ENCODE measurements at places on chromosomes 11 and 22.

DNA sequence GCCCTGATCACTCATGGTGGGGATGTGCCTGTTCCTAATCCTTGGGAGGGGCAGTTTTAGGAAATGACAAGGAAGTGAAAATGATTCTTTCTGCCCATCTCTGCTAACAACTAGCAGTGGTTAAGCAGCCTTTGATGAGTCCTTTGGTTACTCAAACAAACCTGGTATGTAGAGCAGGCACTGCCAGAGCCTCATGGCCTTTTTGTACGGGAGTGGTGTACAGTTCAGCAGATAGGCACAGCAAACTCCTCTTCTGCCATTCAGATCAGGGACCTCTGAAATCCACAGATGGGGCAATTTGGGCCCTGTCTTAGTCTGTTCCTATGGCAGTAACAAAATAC, 66.2 kb downstream of the FZD4 start:
- no peak for DNase-seq

- no peak for DNase-seq
Measured at GRCh38 chr11:65434667-65435410, 12.2 kb downstream of the NEAT1 start.

DNA sequence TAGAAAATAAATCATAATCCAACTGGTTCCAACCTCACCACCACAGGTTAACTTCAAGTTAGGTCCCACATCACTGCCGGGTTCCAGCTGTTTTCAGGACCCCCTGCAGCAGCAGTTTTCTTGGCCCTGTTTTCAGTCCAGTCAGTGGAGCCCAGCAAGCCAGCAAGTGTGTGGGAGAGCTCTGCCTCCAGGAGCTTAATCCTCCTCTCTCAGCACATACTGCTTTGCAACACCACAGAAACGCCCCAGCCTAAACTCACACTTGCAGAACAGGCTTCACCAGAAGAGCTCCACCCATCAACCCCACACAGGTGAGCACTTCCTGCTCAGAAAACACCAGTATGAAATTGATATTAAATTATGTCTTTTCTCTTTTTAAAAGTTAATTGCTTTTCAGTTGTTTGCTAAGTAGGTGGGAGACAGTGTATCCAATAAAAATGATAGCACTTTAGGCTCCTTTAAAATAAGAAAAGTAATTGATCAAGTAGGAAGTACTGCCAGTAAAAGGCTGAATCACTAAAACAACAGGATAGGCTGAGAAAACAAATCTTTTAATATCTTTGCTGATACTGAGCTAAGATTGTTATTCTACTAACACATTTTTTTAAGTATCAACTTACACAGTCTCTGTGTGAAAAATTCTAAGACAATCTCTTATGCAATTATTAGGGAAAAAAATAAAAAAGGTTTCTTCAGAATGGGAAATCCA, 81.5 kb upstream of the TP53AIP1 start:
- no peak for DNase-seq

- DNase-seq = no peak
Measured at GRCh38 chr11:79097246-79097875, 343.5 kb downstream of the TENM4 start.

DNA sequence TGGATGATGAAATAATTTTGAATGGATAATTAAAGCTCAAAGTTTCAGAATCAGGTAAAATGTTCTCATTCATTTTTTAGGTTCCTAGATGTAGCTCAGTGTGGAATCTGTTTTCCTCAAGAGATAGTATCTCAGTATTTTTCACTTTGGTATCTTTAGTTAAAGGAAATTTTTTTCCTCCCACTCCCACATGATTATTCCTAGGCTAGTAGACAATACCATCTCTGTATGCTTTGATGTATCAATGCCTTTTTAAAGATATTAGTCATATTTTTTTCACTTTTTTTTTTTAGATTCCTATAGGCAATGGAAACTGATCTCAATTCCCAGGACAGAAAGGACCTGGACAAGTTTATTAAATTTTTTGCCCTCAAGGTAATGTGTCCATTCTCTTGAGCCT, 26.6 kb downstream of the ATG13 start:
- DNase-seq = no peak

- no peak for DNase-seq
Measured at GRCh38 chr22:27668828-27669797, 132.4 kb downstream of the MN1 start.

DNA sequence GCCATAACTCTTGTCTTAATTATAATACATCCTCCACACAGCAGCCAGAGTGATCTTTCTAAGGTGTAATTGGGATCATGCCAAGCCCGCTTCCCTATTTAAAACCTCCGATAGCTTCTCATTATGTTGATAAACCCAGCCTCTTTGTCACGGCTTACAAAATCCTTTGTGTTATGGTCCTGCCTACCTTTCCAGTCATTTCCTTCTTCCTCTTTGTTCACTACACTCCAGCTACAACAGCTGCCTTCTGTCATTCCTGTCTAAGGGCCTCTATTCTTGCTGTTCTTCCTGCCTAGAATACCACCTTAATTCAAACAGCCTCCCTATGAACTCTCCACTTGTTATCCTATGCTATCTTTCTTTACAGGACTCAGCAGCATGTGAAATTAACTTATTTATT, 70.6 kb upstream of the CAPRIN1 start:
- DNase-seq = no peak

GRCh38 chr11:35166369-35167360, 27.7 kb downstream of the CD44 start:
- DNase-seq = no peak

DNA sequence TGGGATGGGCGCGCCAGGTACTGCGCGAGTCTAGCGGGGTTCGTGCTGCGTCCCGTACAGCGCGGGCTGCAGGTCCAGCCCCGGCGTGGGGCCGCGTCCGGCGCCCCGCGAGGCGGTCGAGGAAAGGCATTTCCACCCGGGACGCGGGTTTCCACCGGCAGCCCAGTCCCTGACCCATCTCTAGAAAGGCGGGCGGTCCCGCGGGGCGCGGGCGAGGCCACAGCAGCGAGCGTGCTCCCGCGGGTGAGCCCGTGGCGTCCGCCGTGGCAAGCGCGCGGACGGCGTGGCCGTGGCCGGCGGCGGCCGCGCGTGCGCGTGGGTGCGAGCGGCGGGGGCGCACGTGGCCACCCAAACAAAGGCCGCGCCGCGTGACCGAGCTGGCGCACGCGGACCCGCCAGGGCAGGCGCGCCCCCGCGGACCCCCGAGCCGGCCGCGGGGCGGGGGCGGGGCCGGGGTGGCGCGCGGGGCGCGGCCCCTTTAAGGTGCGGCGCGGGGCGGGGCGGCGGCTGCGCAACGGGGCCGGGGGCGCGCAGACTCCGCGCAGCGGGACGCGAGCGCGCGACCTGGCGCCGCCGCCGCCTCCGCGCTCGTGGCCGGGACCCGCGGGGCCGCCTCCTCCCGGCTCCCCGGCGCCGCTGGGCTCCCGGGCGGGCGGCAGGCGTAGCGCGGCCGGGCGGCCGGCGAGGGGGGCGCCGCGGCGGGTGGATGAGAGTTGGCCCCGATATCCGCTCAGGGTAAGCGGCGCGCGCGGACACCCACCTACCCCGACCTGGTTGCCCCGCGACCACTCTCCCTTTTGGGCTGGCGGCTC, 39.3 kb upstream of the CELSR1 start:
- DNase-seq = peak; percentile 44

DNA sequence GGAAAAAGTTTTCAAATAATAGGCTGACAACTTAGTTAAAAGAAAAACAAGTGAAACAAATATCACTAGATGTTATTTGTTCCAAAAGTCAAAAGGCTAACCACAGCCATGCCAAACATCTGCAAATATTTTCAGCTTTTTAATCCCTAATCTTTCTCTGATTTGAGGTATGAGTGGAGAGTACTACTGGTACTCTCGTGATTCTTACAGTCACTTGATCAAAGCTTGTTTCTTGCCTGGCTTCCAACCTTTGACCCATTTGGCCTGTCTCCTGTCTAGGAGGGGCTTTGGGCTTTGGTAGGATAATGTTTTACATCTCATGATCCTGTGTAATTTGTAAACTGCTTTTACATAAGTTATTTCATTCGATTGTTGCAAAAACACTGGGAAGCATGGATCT, 301.8 kb upstream of the SORL1-AS1 start:
- no peak for DNase-seq

DNA sequence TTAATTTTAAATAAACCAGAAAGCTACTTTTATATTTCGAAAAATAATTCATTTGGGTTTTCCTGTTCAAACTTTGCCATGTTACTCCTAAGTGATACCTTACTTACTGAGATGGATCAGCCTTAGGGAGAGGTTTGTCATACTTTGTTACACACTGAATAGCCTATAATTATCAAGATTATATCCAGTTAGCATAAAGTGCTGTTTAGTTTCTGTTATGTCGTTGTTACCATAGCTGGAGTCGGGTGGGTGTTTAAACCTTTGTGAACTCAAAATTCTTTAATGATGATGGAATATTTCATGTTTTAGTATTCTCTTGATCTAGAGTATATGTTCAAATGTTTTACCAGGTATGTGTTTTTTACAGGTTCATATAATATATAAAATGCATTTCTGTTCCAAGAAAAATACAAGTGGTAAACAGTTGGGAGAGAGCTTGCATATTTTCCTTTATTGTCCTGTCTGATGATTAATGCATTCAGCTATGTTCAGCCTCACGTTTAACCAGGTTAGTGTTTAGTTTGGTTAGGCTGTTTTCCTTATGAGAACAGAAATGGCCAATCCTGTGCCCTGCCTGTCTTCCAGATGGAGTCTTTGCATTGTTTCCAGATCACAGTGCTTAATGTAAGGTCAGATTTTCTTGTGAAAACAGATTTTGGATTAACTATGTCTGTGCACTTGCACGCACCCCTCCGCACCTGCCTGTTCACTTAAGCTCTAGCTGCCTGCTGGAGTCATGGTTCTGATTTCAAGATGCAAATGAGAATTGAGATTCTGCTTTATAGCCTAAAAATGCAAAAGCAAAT, 105.6 kb downstream of the ATXN10 start:
- DNase-seq = no peak

DNA sequence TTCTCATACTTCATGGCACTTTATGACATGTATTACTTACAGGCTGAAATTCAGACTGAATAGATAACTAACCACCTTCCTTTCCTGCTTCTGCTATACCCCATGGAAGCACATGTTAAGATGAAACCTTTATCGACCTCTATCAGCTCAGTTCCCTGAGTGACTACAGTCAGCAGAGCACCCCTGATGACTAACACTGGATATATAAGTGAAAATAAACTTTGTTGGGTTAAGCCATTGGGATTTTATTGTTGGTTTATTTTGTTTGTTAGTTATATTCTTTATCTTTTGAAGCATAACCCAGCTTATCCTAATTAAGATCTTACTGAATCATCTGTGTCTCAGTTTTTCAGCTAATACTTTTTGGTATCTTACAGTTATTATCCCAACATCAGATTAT, 23.0 kb upstream of the MAML2 start:
- DNase-seq = no peak

DNA sequence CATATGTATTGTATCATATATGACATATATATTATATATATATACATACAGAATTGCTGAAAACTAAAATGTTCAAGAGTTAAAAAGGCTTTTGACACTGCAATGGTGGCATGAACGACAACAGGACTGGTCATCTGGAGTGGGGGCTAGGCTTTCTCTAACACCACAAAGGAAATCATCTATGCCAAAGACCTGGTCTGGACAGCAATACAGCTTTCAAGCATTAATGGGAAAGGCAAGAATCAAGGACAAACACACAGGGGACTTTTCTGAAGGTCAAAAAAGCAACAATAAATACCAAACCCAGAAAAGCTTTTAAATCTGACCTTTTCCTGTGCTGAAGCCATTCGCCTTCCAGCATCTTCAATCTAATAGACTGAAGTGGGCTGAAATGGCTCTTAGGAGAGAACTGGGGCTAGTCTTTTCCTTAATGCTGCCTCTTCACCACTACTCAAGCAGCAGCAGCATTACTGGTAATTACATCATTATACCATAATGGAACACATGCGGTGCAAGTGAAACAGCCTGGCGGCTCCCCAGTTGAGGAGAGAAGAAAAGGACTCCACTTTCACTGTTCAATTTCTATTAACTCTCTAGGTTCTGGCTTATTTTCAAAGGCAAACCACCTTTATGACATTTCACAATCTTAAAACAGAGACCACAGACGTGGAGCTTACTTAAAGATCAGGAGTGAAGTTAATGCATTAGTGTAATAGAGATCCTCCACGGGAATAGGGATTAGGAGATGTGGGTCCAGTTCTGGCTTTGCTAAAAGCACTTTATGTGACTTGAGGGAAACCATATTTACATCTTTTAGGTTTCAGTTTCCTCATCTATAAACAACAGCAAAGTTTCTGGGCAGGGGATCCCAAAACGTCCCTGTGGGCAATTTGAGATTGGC, 63.0 kb downstream of the GAB2 start:
- no peak for DNase-seq

DNA sequence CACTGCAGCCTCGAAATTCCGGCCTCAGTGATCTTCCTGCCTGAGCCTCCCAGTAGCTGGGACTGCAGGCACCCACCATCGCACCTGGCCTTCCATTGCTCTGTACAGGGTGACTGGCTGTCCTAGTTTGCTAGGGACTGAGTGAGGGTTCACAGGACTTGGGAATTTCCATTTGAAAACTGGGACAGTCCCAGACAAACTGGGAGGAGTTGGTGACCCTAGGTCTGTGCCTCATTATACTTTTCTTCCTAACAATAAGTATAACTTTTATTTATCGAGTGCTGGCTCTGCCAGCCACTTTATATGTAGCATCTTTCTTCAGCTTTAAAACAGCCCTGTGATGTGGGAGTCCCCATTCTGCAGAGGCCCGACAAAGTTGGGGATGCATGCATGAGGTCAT, 25.5 kb downstream of the TCP11L1 start:
- no peak for DNase-seq

GRCh38 chr11:68804786-68805185, 36.9 kb downstream of the CPT1A start:
- DNase-seq = no peak

- DNase-seq = no peak
Measured at GRCh38 chr22:49992921-49993648, 19.5 kb downstream of the IL17REL start.

DNA sequence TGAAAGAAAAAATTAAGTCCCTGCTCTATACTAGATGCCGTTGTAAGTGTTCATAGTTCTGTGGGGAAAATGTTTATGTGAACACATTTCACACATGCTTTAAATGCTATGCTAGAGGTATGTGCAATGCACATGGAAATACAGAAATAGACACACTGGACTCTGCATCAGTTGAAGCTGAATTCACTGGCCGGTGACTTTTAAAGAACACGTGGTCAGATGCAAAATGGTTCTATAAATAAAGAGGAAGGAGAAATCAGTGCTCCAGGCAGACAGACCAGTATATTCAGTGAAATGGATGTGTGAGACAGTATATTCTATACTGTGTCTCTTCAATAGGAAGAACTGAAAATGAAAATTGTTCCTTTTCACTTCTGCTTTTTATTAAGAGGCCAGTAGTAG, 29.9 kb downstream of the TRPC6 start:
- no peak for DNase-seq

DNA sequence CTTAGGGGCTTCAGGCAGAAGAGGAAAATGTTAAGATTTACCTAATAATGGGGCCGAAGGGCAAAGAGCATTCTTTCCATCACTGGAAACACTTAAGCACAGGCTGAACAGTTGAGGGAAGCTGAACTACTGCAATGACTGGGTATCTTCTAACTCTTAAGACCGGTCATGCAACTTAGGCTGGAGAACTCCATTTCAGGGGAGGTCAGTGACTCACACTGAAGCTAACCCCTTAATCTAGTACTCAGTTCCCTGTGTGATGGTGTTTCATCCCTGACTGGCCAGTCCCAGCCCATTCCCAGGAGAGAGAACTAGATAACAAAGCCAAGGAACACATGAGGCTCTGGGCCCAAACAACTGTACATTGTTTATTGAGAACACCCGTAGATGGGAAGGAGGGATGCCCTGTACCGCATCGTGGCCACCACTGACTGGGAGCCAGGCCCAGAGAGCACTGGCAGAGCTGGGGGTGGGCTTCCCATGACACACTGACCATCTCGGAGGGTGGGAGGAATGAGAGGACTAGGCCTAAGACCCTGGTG, 10.5 kb downstream of the RPL27A start:
- no peak for DNase-seq

Measured in stimulated activated CD4-positive, alpha-beta T cell treated with anti-CD3 and anti-CD28 coated beads, Interleukin-1b, Interleukin-23, amount 100 ng/mL, for 1 hour (primary cell).